DMS79 treated with DMSO at 0.1 percent for 48 hours (cell line): ENCODE measurements at places on chromosomes 12 and 14.

- no peak for DNase-seq
These were observed 575 bp upstream of the FMNL3 start for GRCh38 chr12:49707812-49708147.

DNA sequence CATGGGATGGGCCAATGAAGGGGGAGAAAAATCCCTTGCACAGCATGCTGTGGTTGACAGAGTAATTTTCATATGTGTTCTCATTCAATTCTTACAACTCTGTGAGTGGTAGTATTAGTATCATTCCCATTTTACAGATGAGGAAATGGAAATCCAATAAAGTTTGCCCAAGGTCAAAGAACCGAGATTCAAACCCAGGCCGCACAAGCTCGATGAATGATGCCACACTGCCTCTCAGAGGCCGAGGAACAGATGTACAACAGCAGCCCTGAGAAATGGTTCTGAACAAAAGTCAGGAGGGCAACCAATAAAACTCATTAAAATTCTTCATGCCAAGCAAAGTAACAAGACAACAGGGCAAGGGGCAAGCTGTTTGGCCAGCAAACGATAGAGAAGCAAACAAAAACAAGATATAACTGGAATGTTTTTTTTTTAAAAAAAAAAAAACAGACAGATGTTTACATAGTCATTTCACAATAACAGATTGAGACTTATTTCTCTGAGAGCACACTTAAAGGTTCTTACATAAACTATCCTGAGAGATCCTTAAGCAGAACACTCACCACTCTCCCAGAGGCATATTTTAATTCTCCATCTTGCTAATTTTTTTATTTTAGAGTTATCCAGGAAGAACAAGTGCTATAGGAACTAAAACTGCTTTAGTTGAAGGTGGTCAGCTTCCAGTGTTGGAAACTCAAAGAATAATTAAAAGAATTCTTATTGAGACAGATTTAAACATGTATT lies 85.8 kb downstream of the EXOC5 start:
- peak; percentile 86 for DNase-seq

DNA sequence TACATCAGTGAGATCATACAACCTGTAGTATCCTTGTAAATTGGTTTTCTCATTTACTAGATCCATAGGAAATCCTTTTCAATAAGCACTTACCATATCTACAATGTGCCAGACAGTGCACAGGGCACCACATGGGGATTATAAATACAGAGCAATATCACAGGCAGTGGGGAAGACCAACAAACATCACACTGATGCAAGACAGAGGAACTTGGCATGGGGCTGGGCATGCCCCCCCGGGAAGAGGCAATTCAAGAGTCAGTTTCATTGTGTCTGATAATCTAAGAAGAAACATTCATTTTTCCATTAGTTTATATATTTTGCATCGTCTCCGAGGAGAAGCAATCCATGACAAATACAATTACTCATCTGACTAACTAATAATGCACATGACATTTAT lies 16.2 kb downstream of the NT5DC3 start:
- no peak for DNase-seq

GRCh38 chr12:47811072-47811396 lies 8.7 kb downstream of the HDAC7 start:
- no peak for DNase-seq

GRCh38 chr12:49129332-49130150 lies 1.7 kb downstream of the TUBA1B start:
- DNase-seq: no peak

DNA sequence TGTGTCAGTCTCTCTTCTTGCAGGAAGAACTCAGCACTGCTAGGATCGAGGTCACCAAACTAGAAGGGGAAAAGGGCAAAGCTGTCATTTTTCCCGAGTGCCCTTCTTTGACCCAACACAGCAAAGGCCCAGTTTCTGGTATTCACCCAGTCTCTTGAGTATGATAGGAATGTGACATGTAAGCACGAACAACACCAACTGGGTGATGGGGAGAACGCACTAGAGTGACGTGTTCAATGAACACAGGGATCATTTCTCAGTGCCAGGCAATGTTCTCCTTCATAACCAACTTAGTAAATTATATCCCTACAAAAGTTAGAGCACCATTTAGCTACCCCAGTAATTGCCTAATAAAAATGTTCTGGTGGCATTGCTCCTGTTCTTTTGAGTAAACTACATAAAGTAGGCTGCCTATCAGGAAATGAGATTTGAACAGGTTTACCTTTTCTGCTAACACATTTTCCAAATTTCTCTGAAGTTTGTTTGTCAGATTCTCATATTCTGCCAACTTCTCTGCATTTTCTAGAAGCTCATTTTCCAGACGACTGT lies 64.5 kb downstream of the NIN start:
- no peak for DNase-seq

DNA sequence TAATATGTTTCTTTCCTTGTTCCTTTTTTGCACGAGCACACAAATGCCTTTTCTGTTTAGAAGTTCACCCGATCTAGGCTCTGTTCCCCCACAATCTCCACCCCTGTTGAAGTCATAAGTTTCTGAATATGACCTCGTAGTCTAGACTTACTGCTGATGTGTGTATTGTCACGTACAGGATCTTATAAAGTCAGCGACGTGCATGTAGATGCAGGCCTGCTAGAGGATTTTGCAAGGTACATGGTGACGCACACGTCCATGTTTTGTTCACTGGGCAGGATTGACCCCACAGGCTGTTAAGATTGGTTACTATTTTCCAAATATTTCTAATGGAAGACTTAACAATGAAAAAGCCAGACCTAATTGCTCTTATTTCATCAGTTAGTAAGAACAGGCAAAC lies 46.2 kb upstream of the CCDC91 start:
- no peak for DNase-seq

GRCh38 chr14:75449696-75450095 lies 21.9 kb downstream of the JDP2 start:
- DNase-seq: no peak

DNA sequence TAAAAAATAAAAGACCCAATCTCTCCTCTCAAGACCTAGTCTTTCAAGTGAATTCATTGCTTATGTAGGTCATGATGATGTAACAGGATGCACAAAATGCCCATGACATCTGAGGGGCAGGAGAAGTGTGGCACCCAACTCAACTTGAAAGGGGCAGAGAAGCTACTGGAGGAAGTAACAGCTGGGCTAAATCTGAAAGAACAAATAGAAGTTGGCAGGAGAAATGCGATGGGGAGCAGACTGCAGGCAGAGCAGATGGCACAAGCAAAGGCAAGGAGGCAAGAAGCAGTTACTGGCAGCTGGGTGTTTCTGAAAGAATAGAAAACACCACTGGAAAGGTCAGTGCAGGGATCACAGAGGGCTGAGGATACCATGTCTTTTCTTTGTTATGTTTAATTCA lies 14.6 kb downstream of the SLC38A4 start:
- DNase-seq: no peak

GRCh38 chr14:54785778-54786770 lies 116.6 kb downstream of the GCH1 start:
- no peak for DNase-seq

DNA sequence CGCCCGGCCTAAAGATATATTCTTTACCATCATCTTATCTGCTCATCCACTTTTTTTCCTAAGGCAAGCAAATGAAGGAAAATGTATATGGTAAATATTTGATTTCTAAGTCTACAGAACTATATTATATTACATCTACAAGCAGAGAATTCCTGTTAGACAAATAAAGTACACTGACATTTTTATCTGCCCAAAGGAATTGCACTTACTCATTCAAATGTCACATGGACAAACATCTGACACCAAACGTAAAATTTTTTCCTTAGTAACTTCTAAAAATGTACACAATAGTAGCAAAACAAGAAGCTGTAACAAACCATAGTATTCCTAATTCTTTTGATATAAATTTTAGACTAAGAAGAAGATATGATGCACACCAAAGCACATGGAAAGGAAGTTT lies 51.0 kb downstream of the SPPL3 start:
- DNase-seq: no peak

DNA sequence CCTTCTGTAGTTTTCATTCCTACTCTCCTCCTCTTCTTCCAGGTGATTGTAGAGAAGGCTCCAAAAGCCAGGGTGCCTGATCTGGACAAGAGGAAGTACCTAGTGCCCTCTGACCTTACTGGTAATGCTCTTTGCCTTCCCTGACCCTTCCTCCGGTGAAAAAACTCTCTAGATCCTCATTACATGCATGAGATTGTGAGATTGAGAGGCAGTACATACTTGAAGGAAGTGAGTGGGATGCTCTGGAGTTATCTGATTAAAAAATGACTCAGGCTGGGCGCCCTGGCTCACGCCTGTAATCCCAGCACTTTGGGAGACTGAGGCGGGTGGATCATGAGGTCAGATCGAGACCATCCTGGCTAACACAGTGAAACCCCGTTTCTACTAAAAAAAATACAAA lies 5.3 kb downstream of the GABARAPL1 start:
- no peak for DNase-seq

DNA sequence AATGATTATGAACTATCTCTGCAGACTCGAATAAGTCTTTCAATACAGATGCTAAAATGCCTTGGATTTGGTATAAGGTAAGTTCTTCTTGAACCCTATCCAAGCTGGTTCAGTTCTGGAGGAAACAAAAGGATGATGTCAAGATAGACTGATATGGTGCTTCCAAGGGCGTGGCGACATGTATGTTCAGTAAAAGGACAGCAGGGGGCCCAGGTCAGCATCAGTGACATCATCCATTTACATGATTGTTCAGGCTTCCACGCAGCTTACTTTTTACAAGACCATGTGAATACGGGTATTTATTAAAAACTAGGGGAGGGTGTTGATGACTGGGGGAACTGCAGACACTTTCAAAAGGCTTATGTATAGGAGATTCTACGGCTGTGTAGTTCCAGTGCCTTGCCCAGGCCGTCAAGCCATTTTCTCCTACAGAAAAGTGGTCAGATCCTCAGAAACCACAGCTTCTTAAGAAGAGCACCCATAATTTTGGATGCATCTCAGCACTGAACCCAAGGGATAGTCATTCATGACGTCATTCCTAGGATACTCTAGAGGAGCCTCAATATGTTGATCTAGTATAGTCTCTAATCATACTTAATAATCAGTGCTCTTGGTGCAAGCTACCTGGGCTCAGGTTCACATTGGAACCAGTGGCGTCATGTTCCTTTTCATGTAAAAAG lies 527.7 kb downstream of the FUT8 start:
- DNase-seq: no peak

- no peak for DNase-seq
These were observed 115.3 kb upstream of the NAP1L1 start for GRCh38 chr12:76199808-76200207.

- no peak for DNase-seq
These were observed 27.1 kb upstream of the RNU6-8 start for GRCh38 chr14:32230181-32230580.

GRCh38 chr14:51498411-51499227 lies 153.1 kb upstream of the FRMD6 start:
- no peak for DNase-seq
